ENCODE measurements at places on chromosomes 6 and 20.

DNA sequence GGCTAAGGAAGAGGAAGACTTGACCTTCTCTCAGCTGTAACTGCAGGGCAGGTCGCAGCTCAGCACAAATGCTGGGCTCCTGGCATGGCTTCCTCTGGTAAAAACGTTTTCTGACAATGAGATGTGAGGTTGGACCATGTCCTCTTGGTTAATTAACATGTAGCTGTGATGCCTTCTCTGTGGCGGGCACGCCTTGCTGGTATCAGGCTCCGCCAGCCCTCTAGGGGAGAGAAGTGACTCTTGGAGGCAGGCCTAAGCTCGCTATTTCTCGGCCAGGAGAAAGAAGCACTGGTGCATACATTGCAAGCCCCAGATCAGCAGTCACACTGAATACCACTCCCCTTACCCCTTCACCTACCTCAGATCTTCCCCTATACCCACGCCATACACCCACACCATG lies 65.0 kb downstream of the QRSL1 start:
- DNase-seq, result no peak

DNA sequence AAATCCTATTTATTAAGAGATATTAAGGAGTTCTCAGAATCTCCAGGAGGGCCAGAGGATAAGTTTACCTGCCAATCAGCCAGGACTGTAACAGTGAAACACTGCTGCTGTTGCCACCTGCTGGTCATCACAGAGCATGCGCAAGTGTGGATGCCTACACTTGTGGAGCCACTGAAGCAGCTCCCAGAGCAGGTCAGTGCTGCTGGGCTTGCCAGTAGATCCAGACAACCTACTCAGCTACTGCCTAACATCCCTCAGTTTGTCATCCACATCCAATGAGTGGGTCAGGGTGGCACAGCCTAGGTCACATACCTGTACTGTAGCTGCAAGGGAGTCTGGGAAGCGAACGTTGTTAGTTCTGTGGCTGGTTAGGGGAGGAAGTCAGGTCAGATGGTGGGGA lies 18.3 kb upstream of the NHSL1 start:
- no peak for DNase-seq

DNA sequence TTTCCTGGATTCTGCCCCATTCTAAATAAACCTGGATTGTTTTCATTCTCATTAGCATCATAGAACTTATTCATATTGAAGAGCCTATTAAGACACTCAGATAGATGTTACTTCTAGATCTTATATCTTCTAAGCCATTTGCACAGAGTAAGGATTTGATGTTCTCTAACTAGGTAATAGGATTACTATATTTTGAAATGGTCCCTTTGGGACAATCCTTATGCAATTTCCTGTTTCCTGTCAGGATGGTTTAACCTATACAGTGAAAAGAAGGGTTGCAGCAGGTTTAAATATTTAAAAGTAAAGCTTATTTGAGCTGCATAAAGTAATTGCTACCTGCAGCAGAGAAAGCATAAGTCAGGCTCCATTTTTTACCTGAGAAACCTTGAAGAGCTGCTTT lies 860.1 kb downstream of the TFAP2A start:
- DNase-seq, result no peak

GRCh38 chr6:127453845-127454619 lies 5.2 kb downstream of the KIAA0408 start:
- DNase-seq, result no peak

- DNase-seq, result no peak
Observed at GRCh38 chr6:168343239-168344150, 23.9 kb upstream of the DACT2 start.

DNA sequence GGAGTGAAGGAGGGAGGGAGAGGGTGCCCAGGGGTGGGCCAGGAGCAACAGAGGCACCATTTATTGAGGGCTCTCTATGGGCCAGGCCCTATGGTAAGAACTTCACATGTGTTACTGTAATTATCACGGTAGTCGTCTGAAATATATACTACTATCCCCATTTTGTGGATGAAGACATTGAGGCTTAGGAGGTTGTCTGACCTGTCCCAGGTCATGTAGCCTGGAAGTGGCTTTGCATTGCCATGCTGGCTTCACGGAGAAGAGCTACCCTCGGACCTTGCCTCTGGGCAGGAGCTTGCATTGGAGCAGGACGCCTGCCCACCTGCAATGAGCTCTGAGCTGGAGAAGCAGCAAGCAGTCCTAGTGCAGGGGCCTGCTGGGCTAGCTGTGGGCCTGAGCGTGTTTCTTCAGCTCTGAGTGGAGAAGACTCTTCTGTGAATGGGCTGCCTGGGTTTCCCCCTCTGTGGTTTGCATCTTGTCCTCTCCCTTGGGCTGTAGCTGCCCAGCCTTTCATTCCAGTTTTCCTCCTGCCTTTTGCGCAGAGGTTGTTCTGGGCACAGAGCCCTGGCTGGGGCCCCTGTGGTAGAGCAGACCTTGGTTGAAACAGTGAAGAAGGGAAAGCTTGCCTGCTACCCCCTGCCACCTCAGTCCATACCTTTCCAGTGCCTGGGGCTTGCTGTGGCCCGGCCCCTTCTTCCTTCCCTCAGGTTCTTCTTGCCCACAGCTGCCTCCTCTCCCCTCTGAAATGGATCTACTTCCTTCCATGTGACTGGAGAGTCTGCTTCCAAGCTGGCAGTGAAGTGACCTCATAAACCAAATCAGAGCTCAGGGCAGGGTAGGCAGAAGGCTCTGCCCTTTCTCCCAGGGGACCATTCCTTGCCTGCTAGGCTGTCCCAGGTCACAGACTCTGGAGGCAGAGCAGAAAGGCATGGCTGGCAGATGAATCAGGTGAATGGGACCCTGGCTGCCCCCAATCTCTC lies 24.1 kb upstream of the SRF start:
- DNase-seq, result no peak

DNA sequence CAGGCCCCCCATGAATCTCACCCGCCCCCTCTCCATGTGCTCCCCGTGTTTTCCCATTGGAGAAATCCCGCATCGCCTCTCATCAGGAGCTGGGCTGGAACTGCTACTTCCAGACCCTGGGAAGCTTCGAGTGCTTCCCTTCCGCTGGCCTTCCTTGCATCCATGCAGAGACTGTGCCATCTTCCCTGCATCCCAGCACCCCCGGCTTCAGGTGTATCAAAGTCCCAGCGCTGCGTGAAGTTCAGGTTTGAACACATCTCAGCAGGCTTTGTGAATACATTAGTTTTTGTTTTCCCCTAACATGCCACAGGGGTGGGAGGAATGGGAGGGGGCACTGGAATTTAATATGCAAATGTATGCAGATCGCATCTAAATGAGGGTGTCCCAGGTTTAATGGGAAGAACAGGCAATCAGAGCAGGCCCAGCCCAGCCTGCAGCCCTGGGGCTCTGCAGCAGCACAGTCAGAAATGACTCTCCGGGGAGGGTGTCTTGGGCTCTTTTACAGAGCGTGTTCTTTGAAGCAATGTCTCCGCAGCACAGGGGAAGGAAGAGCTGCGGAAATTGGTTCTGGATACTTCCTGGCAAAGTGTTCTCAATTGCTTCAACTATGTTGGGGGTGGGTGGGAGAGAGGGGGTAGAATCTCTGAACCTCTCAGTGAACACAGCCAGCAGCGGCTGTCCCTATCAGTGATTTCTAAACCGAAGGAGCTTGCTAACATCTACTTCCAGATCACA lies 8.3 kb upstream of the MMP9 start:
- no peak for DNase-seq

DNA sequence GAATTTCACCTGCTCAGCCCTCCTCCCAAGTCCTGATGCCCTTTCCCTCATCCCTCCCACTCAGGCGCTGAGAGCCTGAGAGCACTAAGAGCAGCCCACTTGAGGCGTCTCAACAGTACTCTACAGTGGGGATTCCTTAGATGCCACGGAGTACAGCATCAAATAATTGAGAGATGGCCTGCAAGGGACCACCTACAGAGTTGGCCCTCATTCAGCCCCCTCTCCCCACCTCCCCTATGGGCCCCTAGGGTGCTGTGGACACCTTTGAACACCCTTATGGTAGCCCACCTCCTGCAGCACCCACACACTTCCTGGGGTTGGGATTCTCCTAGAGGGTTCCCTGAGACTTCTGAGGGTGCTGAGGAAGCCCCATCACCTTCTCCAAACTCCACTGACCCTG lies 37.1 kb upstream of the SIRPG start:
- no peak for DNase-seq

DNA sequence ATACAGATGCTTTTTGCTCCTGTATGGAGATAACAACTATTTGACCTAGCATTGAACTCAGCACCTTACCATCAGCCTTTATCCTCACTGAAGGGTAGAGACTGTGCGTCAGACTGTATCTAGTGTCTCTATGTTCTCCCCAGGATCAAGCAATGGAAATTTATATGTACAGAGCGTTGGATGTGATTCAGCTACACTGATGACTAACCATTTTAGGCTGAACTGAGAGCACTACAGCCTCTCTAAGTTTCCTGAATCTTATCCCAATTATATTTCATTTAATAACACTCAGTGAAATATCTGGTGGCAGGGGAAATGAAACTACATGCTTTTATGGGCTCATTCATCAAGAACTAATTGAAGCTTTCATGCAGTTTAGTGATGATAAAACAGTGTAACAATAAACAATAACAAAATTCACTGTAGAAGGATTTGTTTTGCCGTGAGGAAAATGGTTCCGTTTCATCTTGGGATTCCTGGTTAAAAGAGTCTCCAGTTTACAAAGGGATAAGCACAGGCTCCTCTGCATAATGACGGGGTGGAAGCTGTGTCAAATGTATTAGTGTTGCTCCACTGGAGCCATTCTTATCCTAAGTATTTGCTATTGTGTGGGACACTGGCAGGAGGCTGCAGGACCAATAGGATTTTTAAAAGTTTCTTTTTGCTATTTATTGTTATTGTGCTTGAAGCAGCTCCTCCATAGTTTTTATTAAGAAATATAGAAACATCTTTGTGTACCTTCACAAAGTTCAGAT lies 567.6 kb upstream of the MMS22L start:
- no peak for DNase-seq

- DNase-seq, result no peak
Observed at GRCh38 chr6:90194371-90194841, 102.2 kb downstream of the BACH2 start.

- no peak for DNase-seq
Observed at GRCh38 chr20:64156136-64156885, 7.9 kb upstream of the MYT1 start.

- no peak for DNase-seq
Observed at GRCh38 chr20:44081476-44081875, 105.5 kb downstream of the JPH2 start.

GRCh38 chr20:4820806-4821518 lies 99.3 kb downstream of the PRND start:
- DNase-seq, result peak; percentile 35

DNA sequence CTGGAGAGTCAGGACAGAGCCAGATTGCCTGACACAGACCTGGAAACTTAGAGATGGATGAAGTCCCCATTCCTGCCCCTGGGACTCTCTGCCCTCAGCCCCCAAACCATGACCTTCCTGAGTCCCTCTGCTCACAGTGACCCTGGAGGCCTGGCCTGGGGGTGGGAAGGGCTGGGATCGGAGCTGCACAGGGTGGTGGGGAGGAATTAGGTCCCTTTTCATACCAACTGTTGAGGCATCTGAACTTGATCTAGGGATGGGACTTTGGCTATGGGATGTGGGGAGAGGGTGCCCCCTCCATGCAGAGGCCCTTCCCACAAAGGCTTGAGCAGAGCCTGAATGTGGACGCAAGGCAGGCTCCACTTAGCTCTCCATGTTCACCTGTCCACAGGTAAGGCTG lies 144.1 kb downstream of the MRPL14 start:
- DNase-seq, result no peak

- DNase-seq, result peak; percentile 87
Observed at GRCh38 chr6:17096652-17097051, 5.2 kb upstream of the STMND1 start.

DNA sequence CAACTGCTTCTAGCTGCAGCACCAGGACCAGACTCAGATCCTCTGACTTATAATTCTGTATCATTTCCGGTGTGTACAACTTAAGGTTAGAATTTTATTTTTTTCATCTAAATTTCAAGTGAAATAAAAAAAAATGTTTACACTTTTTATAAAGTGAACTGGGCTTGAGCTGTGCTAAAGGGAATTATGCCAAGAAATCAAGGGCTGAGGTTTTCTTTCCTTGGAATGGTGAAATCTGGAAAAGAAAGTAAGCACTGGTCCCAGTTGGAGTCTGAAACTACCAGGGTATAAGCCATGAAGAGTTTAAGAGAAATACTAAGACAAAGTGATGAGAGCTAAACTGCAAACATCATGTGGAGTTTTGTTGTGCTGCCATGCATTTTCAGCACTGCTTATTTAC lies 21.7 kb upstream of the FYN start:
- DNase-seq, result no peak

DNA sequence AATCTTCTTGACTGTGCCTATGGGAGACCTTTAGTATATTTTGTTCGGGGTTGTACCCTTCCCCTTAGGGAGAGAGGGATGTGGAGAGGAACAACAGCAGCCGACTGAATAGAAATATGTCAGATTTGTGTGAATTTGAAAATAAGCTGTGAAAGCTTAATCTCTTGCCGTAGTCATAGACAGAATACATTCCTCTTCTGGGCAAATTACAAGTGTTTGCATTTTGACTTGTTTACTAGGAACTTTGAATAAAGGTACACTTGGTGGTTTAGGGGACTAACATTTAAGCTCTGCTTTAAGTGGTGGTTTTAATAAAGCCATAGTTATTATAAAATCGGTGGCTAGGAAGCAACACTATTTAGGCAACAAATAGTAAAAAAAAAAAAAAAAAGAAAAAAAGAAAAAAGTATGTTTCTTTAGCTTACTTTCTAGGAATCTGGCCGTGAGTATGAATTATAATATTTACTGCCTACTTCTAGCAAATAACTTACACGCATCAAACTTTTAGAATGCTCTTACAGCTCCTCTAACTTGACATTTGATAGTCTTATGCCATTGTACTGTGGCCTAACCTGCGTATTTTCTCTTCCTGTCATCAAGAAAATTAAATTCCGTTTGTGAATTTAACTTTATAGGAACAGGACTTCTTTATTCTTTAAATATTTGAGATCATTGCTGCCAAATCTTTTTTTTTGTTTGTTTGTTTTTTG lies 65.1 kb downstream of the ZBTB2 start:
- DNase-seq, result no peak

GRCh38 chr20:32623667-32624157 lies 38.6 kb upstream of the NOL4L start:
- DNase-seq, result no peak

DNA sequence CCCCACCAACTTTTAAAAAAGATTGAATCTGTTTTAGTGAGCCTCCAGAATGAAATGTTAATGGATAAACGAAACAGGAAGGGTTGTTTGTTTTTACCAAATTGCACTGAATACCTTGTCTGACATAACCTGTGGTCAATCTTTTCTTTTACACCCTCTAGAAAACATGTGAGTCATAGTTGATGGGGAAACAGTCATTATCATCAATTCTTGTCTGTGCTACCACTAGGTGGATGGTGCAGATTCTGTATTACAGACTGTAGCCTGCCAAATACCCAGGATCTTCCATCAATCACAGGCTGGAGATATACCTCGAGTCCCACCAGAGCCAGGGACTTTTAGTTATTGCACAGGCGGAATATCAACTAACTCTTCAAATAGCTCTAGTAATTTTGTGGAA lies 29.5 kb upstream of the PKIB start:
- DNase-seq, result no peak

GRCh38 chr6:31652925-31653724 lies 664 bp upstream of the BAG6 start:
- peak; percentile 93 for DNase-seq

- DNase-seq, result no peak
Observed at GRCh38 chr6:134379076-134379475, 61.2 kb upstream of the SGK1 start.

GRCh38 chr6:139605350-139605749 lies 230.9 kb upstream of the CITED2 start:
- no peak for DNase-seq
